ENCODE measurements at places on chromosomes 4 and X.

GRCh38 chr4:85534120-85534519 lies 59.2 kb downstream of the ARHGAP24 start:
- no peak for DNase-seq

DNA sequence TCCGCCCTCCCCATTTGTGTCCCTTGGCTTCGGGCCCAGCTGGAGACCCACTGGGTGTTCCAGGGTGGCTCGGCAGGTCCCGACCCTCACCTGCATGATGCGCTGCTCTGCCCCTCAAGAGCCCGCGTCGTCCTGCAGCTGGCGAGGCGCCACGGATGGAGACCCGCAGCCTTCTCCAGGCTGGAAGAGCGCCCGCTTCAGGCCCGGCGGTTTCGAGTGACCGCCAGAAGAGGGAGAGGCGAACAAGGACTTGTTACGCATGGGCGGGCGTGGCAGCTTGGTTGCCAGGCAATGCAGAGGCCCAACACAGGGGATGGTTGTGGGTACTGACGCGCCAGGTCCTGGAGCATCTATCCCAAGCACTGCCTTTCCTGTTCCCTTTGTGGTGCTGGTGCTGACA lies at the start of gene PDCL2:
TSS of gene PDCL2 (minus strand) at position 232 of the 400 bp plus-strand sequence. CDS start at position 96, 136 bp downstream.
- DNase-seq: no peak

GRCh38 chrX:146448791-146449190 lies 360.8 kb upstream of the CXorf51B start:
- no peak for DNase-seq

GRCh38 chrX:19172741-19173140 lies 50.5 kb upstream of the ADGRG2 start:
- no peak for DNase-seq
